Psoas muscle (tissue), 8 donors: ENCODE measurements at places on chromosomes 6 and 20. TPM values are rescaled to one million over a fixed set of nuclear protein-coding genes. Genes with fewer than 3 reads are reported as not detected.

Gene TGM3
- 0.11 TPM for total RNA-seq

Gene SCGN
- not detected for total RNA-seq

Gene TCF21
- total RNA-seq, result not detected

Gene WFDC11
- total RNA-seq, result not detected

Gene ZHX3
- total RNA-seq, result 39.6 TPM

Gene ZNF311
- total RNA-seq, result 0.36 TPM

Gene SLC52A3
- total RNA-seq, result 1.1 TPM

Gene RARS2
- total RNA-seq, result 18.6 TPM

Gene METTL24
- not detected for total RNA-seq

Gene TCP1
- total RNA-seq, result 172 TPM

Gene BEND3
- total RNA-seq, result 1.8 TPM

Gene LSM2
- 42.9 TPM for total RNA-seq

Gene SRSF12
- 0.21 TPM for total RNA-seq

Gene TNFAIP3
- total RNA-seq, result 4.7 TPM

Gene ERVFRD-1
- 0.06 TPM for total RNA-seq

Gene CYP39A1
- 0.62 TPM for total RNA-seq

Gene TSBP1
- total RNA-seq, result not detected

Gene PROCR
- total RNA-seq, result 8.8 TPM

Gene STX11
- 1.4 TPM for total RNA-seq

Gene POLR1C
- 24.7 TPM for total RNA-seq

Gene ZSWIM3
- total RNA-seq, result 1.5 TPM

Gene SLC44A4
- total RNA-seq, result not detected

Gene SOX18
- total RNA-seq, result 50.8 TPM

Gene SLC22A16
- total RNA-seq, result not detected

Gene GDAP1L1
- not detected for total RNA-seq

Gene PRSS35
- total RNA-seq, result not detected

Gene GPR63
- total RNA-seq, result 0.08 TPM

Gene RAD21L1
- total RNA-seq, result not detected

Gene SLC17A3
- not detected for total RNA-seq

Gene AURKA
- total RNA-seq, result 2.9 TPM

Gene DACT2
- total RNA-seq, result 0.17 TPM

Gene MCCD1
- not detected for total RNA-seq

Gene YWHAB
- total RNA-seq, result 92.1 TPM

Gene RIPPLY2
- not detected for total RNA-seq

Gene PLCB1
- 10.7 TPM for total RNA-seq

Gene LAMA4
- total RNA-seq, result 5.3 TPM

Gene HLA-DPA1
- total RNA-seq, result 17.6 TPM

Gene KIAA0408
- total RNA-seq, result 10.6 TPM

Gene TPBG
- total RNA-seq, result 1.8 TPM

Gene PHACTR3
- total RNA-seq, result not detected

Gene LCA5
- 0.91 TPM for total RNA-seq
